Motor neuron (in vitro differentiated cells): ENCODE measurements at places on chromosomes 2 and 18. TPM values are rescaled to one million over a fixed set of nuclear protein-coding genes. Genes with fewer than 3 reads are reported as not detected.

- ATAC-seq: no peak
Observed at GRCh38 chr18:10750191-10751035, 224.6 kb downstream of the NAPG start.

- no peak for ATAC-seq
Observed at GRCh38 chr18:79537758-79538157, 141.8 kb upstream of the CTDP1 start.

Gene SLC38A11
- total RNA-seq: 0.34 and 0.38 TPM in 2 replicates

DNA sequence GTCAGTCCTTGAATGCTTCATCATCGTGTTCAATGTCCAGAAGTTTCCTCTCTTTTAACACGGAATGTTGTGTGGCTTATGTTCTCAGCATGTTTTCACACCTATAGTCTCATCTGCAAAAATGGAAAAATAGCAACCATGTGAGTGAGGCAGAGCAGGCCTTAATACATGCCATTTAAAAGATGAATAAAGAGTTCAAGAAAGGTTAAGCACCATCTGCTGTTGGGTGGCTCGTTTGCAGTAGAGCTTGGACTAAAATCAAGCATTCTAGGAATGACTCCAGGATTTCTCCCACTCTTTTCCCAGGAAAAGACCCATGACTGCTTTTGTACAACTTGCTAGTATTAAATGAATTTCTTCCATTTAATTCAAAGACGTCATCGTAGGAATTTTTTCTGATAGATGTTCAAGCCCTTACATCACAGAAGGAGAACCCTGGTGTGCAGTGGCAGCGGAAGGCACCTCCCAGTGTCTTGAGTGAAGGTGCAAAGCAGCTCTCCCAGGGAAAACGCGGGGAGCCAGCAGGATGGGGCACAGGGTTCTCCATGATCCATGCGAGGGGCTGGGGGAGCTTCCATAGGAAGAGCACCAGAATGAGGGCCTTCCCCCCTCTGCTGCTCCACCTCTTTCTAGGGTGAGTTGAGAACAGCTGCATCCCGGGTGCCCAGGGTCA, 9.6 kb downstream of the DCDC2C start:
- ATAC-seq: peak; percentile 96

DNA sequence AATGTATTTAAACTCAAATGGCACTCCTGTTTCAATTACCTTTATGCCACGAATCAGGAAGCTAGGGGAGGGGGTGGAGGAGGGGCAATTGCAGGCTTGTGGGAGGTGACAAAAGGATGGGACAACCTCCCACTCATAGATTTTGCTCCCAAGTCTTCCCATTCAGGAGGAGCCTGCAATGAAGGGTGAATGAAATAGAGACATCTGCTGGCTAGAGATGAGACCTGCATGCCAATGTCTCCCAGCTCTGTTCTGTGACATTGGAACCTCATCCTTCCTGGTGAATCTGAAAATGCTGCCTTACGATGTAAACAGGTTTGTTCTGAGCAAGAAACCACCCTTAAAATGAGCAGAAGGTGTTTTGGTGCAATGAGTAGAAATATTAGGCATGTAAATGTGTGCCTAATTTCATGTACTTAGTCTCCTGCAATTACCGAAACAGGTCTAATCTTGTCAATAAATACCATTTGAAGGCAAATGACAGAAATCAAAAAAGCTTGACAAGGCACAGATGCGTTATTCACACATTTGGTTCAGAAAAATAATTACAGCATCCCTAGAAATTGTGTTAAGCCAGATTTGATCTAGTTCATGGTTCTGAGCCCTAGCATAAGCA, 2.7 kb upstream of the PID1 start:
- peak; percentile 84 for ATAC-seq

GRCh38 chr2:133265432-133265949, 302.8 kb downstream of the NCKAP5 start:
- no peak for ATAC-seq

Gene XIRP2
- 0.93 and 1.0 TPM in 2 replicates for total RNA-seq

DNA sequence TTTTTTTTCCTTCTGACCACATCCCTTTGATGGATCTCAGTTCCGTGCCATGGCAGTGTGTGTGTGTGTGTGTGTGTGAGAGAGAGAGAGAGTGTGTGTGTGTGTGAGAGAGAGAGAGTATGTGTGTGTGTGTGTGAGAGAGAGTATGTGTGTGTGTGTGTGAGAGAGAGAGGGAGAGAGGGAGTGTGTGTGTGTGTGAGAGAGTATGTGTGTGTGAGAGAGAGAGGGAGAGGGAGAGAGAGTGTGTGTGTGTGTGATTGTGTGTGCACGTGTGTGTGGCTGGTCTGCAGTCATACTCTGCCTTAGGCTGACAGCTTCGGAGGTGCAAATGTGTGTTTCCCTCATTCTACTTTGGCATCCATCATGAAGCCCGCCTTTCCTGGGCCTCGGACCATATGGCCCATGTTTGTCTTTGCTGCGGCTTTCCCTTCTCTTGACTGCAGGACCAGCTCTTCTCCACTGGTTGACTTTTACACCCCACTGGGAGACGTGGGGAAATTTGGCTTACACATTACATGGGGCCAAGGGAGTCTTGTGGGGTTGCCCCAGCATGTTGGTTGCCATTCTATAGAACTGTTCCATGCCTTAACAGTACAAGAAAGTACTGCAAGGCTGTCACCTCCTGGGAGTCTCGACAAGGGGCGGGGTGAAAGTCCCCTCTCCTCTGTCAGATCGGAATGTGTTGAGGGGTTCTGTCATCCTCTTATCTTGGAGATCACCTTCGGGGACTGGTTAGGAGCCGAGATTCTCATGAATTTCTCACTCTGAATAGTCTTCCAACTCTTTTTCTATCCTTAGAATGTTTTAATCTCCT, 21.6 kb downstream of the TSN start:
- ATAC-seq: no peak

DNA sequence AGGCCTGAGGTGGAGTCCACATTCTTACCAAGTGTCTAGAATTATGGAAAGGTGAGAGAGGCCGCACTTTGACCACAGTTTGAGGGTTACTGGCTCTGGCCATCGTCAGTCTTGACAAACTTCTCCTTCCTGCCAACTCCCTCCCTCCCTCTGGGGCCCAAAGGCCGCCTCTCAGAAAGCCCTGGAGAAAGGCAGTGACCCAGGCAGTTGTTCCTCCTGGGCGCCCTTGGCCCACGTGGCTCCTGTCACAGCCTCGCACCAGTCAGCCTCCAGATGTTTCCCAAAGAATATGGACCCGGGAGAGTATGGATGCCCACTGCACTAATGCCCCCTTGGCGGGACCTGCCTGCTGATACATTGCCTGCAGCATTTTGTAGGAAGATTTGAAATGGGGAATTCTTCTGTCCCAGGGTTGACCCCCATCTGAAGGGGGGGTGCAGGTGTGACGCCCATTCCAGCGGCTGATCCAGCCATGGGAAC, 61.7 kb downstream of the ASB1 start:
- ATAC-seq: no peak

- no peak for ATAC-seq
Observed at GRCh38 chr2:9342659-9343058, 80.7 kb downstream of the ITGB1BP1 start.

Gene DNMT3A
- 33.9 and 34.4 TPM in 2 replicates for total RNA-seq

Gene PLCD4
- 5.7 and 7.8 TPM in 2 replicates for total RNA-seq

Gene LRRTM1
- total RNA-seq: 5.7 and 6.5 TPM in 2 replicates

DNA sequence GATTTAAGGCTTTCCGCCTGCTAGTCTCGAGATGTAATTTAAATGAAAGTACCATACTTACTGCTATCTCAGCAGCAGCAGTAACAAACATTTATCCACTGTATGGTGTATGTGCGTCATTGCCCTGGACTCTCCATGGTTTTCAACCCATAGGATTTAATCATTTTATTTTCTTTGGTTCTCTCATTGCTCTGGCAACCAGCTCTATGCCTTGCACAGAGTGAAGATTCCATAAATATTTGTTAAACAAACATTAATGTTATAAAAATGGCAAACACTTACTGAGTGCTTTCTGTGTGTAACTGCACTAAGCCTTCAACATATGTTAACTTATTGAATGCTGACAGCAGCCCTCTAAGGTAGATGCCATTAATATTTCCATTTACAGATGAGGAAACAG, 1.3 kb upstream of the LMAN1 start:
- no peak for ATAC-seq

DNA sequence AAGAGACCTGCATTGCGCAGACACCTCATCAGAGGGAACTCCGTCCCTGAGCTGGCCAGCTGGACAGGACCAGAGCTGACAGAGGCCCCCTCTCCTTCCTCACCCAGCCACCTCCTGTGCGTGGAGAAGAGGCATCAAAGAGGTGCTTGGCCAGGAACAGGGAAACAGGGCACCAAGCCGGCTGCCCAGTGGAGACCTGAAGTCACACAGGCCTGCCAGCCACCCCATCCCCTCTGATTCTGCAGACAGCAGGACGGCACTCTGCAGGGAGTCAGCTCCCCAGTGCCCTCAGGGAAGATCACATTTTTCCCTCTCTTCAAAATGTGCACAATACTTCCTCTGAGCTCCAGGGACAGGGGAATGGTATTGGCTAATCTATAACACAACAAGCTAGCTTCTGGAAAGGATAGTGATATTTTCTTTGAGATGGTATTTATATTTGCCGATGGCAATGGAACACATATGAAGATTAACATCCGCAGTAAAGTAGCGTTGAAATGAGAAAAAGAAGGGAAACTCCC, 30.5 kb downstream of the SLC1A4 start:
- ATAC-seq: no peak

Gene FHL2
- total RNA-seq: 2.7 and 4.1 TPM in 2 replicates

GRCh38 chr2:208006833-208007232, 18.5 kb downstream of the PLEKHM3 start:
- ATAC-seq: peak; percentile 84

DNA sequence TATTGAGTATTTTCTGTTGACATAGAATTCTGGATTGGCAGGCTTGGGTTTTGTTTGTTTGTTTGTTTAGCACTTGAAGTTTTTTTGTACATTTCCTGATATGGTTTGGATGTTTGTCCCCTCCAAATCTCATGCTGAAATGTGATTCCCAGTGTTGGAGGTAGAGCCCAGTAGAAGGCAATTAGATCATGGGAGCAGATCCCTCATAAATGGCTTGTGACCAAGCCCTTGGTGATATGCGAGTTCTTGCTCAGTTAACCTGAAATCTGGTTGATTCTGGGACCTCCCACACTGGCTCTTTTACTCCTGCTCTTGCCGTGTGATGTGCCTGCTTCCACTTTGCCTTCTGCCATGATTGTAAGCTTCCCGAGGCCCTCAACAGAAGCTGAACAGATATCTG, 98.0 kb downstream of the PTPN4 start:
- ATAC-seq: no peak

DNA sequence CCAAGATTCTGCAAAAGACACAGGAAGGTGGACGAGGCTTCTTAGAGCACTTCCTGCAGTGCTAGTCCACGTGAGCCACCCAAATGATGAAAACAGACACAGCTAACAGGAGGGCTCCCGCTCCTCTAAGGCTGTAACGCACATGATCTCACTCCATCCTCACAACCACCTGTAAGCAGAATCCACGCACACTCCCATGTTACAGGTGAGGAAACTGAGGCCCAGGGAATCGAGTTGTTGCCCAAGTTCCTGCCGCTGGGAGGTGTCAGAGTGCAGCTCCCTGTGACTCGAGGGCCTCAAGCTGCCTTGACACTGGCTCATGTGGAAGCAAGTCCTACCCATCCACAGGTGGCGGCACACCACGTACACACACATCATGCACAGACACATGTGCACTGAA, 4.4 kb downstream of the DNMT3A start:
- no peak for ATAC-seq

GRCh38 chr2:99636144-99637034, 146.6 kb upstream of the REV1 start:
- ATAC-seq: peak; percentile 30

Gene COBLL1
- 2.5 and 3.0 TPM in 2 replicates for total RNA-seq

- no peak for ATAC-seq
Observed at GRCh38 chr2:86022661-86023365, 82.9 kb downstream of the POLR1A start.

- ATAC-seq: no peak
Observed at GRCh38 chr2:9745153-9745899, 97.9 kb upstream of the TAF1B start.

- no peak for ATAC-seq
Observed at GRCh38 chr2:38174131-38174530, 98.2 kb upstream of the CYP1B1 start.

DNA sequence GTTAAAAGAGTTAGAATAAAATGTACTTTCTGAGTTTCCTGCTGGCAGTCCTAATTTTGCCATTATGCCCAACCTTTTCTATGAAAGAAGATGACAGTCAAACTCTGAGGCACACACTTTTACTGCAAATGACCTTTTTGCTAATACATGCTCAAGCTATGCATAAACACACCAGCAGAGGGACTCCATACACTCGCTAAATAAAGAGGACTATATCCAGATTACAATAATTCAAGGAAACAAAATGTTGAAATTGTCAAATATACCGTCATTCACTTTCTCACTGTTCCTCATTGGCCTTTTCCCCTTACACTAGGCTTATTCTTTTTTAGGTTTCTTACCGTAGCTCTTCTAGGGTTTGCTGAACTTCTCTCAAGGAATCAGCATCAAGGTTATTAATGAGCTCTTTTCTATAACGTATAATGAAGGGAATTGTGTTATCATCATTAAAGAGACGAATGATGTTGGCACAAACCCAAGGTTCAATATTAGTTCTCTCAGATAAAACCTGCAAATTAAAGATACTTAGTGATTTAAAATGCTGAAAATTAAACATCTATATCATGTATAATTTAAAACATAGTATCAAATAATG, 25.7 kb downstream of the SRBD1 start:
- ATAC-seq: no peak

- peak; percentile 66 for ATAC-seq
Observed at GRCh38 chr18:8065284-8065683, 498.2 kb downstream of the PTPRM start.

DNA sequence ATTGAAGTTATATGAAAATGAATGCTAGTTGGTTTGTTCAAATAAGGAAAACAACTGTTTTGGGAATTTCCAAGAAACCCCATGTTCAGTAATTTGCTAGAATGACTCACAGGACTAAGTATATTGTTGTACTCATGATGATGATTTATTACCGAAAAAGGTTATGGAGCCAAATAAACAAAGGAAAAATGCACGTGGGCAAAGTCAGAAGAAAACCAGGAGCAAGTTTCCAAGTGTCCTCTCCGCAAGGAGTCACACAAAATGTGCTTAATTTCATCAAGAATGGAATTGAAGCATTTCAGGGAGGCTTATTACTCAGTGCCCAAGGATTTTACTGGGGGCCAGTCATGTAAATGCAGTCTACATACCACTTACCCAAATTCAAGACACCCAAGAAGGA, 1652.4 kb upstream of the TMEFF2 start:
- no peak for ATAC-seq

Gene LIMS3
- total RNA-seq: 0.91 and 1.0 TPM in 2 replicates

Gene FBXO15
- total RNA-seq: 0.36 and 2.0 TPM in 2 replicates

GRCh38 chr2:55169915-55170314, 62.2 kb downstream of the CLHC1 start:
- no peak for ATAC-seq

Gene C2orf15
- 4.4 and 4.9 TPM in 2 replicates for total RNA-seq

Gene MBD2
- total RNA-seq: 30.8 and 37.6 TPM in 2 replicates

Gene GCG
- total RNA-seq: not detected in 2 replicates

Gene FARP2
- total RNA-seq: 32.8 and 36.3 TPM in 2 replicates
